Astrocyte (in vitro differentiated cells and primary cell): ENCODE measurements at places on chromosomes 6 and 20. TPM values are rescaled to one million over a fixed set of nuclear protein-coding genes. Genes with fewer than 3 reads are reported as not detected.

- DNase-seq, result no peak
Measured at GRCh38 chr6:153058909-153059308, 56.4 kb upstream of the MTRF1L start.

The SLA2 gene
- total RNA-seq, result 0.14 TPM in 1 of 2 replicates, not detected in the other

DNA sequence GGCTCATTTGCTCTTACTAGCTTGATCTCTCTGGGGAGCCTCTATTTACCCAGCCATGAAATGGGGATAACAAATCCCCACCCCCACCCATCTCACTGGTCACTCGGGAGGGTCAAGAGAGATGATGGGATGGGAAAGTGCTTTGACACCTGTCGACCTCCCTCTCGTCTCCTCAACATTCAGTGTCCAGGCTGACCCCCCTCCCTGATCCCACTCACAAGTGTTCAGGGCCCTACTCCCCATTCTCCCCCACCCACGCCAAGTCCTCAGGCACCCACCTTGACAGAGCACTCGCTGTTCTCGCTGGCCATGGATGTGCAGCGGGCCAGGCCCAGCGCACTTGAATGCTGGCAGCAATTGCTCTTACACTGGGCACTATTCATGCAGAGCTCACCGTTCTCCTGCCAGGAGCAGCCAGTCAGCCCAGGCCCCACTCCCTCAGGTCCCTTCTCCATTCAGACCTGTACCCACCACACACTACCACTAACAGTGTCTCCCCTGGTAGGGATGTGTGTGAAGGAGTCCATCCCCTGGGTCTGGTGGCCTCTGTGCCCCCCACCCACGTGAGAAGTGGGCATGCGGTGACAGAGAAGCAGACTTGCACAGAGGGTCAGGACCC, 1.6 kb downstream of the CLPS start:
- no peak for DNase-seq

GRCh38 chr6:33272275-33273128, 627 bp downstream of the RPS18 start:
- DNase-seq, result no peak

GRCh38 chr6:30826961-30827342, 57.4 kb upstream of the DDR1 start:
- no peak for DNase-seq

- DNase-seq, result no peak
Measured at GRCh38 chr6:134230087-134230700, 87.7 kb downstream of the SGK1 start.
